Ovary (tissue), 10 donors: ENCODE measurements at places on chromosomes 3 and 15. TPM values are rescaled to one million over a fixed set of nuclear protein-coding genes. Genes with fewer than 3 reads are reported as not detected.

The GASK1A gene
- 5.4 TPM for polyA plus RNA-seq

The ZMYND10 gene
- polyA plus RNA-seq = 0.81 TPM

The MITF gene
- 37.1 TPM for polyA plus RNA-seq

The GOLGA8J gene
- polyA plus RNA-seq = not detected

The ISG20 gene
- 0.88 TPM for polyA plus RNA-seq

The SUSD5 gene
- 16.0 TPM for polyA plus RNA-seq

The RAB8B gene
- 18.5 TPM for polyA plus RNA-seq

The USP50 gene
- polyA plus RNA-seq = not detected

The GPR15 gene
- not detected for polyA plus RNA-seq

The C3orf20 gene
- polyA plus RNA-seq = 0.08 TPM

The RARB gene
- 3.5 TPM for polyA plus RNA-seq

The DAZL gene
- polyA plus RNA-seq = not detected

The C3orf52 gene
- 0.24 TPM for polyA plus RNA-seq
